Activated CD8-positive, alpha-beta memory T cell treated with anti-CD3 and anti-CD28 coated beads for 4 hours (primary cell): ENCODE measurements at places on chromosomes 7 and 10.

DNA sequence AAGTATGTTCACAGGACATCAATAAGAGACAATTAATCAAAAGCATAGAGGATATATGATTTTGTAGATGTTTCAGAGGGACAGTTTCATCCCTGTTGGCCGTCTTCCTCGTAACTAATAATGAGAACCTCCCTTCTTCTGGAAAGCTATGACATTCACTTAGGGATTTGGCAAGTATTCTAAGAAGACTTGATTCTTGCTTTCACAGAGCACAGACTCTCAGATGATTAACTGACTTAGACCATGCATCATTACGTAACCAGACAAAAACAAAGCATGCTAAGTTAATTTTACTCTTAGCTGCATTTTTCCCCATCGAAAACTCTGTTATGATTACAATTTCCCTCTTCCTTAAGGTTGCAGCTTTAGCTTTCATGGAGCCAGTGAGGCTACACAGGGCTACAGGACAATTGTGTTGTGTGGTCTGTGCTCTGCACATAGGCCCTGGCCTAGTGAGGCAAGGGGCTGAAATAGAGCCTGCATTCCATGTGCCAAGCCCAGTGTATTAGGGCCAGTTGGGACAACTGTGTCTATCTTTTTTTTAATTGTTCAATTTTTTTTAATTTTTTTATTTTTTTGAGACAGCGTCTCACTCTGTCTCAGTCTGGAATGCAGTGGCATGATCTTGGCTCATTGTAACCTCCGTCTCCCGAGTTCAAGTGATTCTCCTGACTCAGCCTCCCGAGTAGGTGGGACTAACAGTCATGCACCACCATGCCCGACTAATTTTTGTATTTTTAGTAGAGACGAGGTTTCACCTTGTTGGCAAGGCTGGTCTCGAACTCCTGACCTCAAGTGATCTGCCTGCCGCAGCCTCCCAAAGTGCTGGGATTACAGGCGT is 105.3 kb downstream of the PLXDC2 start:
- no peak for DNase-seq

DNA sequence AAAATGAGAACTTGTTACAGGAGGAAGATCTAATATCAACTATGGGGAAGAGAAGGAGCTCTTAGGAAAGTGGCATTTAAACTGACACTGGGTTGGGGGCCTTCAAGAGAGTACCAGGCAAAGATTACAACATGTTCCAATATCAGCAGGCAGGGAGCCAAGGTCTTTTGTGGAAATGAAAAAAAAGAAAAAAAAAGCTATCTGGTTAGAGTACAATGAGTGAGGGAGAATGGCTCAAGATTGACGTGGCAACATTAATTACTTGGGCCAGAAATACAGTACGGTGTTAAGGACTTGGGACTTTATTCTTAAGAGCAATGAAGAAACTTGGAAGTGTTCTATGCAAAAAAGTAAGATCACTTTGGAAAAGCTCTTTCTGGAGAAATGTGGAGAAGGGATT is 132.3 kb upstream of the CDK1 start:
- DNase-seq = no peak

GRCh38 chr10:72276013-72276387 is 2.3 kb downstream of the DDIT4 start:
- no peak for DNase-seq

GRCh38 chr10:121080281-121080891 is 229.2 kb downstream of the WDR11 start:
- DNase-seq = no peak

DNA sequence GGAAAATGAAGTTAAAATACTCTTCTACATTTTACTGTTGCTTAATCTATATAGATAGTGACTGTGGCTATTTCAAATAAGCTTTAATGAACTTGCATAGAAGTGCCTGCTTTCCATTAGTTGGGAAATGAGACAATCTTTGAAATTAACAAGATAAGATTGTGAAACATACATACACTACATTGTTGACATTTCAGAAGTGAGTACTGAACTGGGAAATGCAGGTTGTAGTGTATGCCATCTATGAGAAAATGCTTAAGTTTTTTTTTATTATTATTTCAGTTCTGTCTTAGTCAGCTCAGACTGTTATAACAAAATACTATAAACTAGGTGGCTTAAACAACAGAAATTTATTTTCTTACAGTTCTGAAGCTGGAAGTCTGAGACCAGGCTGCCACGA is 49.6 kb upstream of the CSTF2T start:
- DNase-seq = no peak

GRCh38 chr10:133529576-133529946 is 2.4 kb downstream of the CYP2E1 start:
- no peak for DNase-seq

GRCh38 chr10:28668363-28669226 is 8.7 kb upstream of the BAMBI start:
- DNase-seq = no peak

- no peak for DNase-seq
These were observed 35.6 kb upstream of the TCF7L2 start for GRCh38 chr10:112914288-112914952.

- no peak for DNase-seq
These were observed 170.6 kb upstream of the GRB10 start for GRCh38 chr7:50953303-50953702.

DNA sequence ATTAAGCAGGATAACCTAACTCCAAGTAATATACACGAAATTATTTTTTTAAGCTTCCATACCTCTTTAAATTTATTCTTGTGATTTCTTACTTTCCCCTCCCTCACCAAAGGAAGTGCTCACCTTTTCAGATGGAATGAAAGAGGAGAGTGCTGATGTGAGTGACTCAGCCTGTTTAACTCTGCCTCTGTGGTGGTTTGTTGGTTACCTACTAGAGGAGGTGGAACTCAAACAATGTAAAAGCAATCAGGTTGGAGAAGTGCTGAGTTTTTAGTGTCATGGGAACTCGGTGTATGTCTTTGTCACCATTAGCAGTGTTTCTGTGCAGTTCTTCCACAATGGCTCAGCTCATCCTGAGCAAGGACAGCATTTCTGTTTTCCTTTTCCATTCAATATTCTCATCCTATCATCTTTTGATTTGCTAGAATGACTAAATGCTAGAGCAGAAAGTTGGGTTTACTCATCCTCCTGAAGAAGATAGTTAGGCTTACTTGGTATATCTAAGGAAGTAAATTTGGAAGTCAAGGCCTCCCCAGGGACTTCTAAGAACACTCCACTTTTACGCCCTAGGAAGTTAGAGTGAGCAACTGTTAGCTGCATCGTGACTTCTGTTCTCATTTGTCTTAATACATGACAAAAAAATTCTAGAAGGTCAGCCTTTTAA is 6.0 kb downstream of the ADD3 start:
- no peak for DNase-seq

GRCh38 chr7:102122026-102122425 is 164.6 kb upstream of the SH2B2 start:
- no peak for DNase-seq

GRCh38 chr10:14656052-14656730 is 118.5 kb downstream of the FAM107B start:
- no peak for DNase-seq

GRCh38 chr10:62735464-62736167 is 68.9 kb upstream of the ADO start:
- DNase-seq = peak; percentile 44

DNA sequence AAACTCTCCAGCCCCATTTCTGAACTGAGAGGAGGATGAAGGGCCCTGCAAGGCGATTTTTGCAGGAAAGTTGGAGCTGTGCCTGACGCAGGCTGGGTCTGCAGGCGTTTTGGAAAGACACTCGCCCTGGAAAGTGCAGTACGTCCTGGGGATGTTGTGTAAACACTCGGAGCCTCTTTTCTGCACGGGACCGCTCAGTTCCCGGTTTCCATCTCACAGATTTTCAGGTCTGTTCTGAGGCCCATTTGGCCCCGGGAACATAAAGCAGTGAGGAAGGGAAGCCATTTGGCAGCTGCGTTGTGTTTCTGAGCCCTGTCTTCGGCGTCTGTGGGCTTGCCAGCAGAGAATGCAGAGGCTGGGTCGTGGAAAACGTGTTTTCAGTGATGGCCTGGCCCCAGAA is 655.0 kb upstream of the MGMT start:
- no peak for DNase-seq

DNA sequence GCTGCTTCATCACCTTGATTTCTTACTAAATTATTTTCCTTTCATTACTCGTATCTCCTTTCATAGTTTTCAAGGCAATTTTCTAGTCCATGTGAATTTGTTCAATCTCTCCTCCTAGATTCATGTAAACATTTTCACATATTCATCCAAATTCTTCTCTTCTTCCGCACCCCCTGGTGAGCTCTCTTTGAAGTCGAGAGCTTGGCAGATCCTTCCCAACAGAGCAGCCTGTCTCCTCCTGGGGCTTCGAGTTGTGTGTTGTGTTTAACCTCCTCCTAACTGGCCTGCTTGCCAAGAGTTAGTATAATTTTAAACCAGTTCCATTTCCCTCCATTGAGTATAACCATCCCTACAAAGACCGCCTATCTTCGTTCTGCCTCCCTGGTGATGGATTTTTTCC is 272.4 kb upstream of the CELF2 start:
- no peak for DNase-seq

GRCh38 chr7:139675127-139676125 is 102.4 kb downstream of the HIPK2 start:
- DNase-seq = no peak

DNA sequence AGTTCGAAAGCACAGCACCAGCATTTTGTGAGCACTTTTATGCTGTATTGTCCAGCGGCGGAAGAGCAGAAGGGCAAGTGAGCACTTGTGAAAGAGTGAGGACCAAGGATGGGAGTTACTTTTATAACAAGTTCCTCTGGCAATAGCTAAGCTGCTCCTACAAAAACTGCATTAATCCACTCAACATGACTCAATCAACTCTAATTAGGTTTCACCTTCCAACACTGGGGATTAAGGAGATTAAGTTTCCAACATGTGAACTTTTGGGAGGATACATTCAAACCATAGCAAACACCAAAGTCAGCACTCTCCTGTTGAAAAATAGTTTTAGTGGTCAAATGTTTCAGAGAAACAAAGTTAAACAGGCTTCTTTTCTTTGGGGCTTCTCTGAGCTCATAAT is 844.5 kb downstream of the REEP3 start:
- DNase-seq = no peak

DNA sequence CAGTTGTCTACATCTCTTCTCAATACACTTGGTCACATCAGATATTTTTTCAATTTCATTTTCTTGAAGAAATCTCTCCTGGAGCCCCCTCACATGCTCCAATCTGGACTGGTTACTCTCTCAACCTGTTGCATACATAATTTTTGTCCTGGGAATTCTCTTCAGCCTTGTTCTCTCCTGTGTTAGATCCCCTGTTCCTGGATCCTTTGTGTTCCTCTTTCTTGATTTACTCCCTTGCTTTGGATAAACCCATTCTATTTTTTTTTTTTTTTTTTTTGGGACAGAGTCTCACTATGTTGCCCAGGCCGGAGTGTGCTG is 45.6 kb downstream of the SCD start:
- DNase-seq = no peak

GRCh38 chr10:9858816-9859215 is 1158.9 kb upstream of the CELF2 start:
- DNase-seq = no peak

DNA sequence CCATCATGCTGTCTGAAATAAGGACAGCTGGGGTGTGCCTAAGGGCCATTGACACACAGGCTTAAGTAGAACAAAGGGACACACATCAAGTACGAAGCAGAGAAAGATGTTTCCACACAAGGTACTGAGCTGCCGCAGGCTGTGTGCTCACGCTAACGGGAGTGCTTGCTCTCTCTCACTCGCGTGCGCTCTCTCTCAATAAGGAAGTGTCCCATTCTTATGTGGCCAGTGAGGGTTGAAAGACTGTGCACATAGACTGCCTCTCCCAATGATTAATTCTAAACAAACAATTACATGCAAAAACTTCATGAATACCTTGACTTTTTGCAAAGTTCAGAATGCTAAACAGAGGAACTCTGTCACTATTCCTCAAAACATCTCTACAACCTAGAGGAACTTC is 29.9 kb downstream of the DCLRE1C start:
- no peak for DNase-seq

DNA sequence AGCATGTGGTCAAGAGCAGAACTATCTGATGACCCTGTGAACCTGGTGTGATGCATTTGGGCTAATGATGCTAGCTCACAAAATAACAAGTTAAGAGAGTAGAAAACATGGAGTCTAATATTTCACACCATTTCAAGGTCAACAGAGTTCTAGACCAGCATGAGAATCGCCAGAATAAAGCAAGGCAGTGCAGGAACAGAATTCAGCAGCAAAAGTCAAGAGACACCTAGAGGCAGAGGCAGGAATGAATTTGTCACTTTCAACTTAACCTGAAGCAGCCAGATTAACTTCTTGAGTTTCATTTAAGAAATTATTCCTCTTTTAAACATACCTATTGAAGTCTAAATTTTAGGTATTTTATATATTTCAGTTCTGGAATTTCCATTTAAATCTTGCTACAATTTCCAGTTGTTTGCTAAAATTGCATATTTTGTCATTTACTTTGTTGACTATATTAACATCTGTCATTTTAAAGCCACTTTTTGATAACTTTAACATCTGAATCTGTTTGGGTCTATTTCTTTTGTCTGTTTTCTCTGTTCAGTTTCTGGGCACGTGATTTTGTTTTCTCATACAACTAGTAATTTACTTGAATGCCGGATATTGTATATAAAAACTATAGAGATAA is 44.2 kb upstream of the PRSS58 start:
- DNase-seq = no peak

DNA sequence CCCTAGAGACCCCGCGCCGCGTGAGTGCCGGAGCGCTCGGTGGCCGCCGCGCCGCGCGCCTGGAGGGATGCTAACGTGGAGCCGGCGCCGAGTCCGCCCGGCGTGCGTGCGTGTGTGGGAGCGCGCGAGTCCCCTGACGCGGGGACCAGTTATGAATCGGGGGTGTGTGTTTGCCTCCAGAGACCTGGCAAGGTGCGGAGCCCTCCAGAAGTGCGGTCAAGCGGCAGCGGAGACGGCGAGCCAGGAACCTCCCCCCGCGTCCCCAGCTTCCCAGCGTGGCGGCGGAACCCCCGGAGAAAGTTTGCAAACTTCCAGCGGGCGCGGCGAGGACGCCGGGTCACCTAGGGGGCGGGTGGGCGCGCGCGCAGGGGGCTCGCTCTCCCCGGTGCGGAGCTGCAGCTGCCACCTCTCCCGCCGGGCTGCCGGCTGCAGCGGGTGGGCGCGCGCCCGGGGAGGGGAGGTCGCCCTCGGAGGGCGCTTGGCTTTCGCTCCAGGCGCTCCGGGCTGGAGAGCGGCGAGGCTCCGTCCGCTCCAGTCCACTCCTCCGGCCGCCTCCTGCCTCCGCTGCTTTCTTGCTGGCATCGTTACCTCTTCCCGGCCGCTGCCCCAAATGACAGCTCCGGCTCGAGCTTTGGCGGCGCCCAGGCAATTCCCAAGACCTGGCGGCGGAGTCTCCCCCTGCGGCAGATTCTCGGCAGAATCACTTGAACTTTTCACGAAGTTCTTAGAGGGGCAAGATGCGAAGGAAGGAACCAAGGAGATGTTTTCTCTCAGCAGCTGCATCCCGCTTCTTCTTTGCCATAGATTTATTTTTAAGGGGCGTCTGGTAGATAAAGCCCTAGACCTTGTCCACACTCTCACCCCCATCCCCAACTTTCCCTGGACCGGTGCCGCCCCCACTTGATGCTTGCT is 2.3 kb upstream of the CREB5 start:
- DNase-seq = no peak

GRCh38 chr7:151857866-151858450 is 19.0 kb downstream of the PRKAG2 start:
- DNase-seq = no peak

- no peak for DNase-seq
These were observed 92.9 kb upstream of the PCBD1 start for GRCh38 chr10:70981171-70981836.

GRCh38 chr7:36600869-36601530 is 123.3 kb downstream of the AOAH start:
- DNase-seq = no peak

- DNase-seq = no peak
These were observed 21.5 kb upstream of the PDE1C start for GRCh38 chr7:32091608-32092210.
